CD4-positive, alpha-beta T cell treated with Interleukin-6 for 4 hours (primary cell): ENCODE measurements at places on chromosomes 3 and 15.

GRCh38 chr15:92947071-92947730 is 47.1 kb downstream of the CHD2 start:
- no peak for DNase-seq

DNA sequence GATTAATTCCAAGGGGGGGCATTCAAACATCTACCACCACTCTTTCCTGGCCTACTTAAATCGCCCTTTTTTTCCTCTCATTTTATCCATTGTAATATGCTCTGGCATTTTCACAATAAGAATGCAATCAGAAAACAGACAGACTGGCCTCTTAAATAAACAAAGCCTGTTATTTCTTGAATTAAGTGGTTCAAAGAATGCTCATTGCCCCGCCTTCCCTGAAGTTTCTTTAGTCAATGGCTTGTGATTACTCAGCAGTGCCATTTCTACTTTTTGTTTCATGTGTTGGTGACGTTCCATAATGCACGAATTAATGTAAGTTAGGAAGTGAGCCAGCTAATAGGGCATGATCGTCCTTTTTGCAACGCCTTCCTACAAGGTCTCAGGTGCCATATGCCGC is 68.0 kb downstream of the FBN1 start:
- no peak for DNase-seq

DNA sequence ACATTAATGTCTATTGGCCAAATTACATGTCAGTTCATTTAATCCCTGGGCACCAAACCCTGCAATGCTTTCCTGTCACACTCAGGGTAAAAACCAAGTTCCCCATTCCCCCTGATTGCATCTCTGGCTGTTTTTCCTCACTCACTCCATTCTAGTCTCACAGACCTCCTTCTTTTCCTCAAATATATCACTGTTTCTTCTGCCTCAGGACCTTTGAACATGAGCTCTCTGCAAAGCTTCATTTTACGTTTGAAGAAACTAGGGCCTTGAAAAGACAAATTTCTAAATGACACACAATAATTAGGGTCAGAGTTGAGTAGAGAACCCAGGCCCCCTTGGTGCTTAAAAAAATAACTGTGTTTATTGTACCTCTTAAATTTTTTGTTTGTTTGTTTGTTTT is 230.6 kb downstream of the THRB start:
- DNase-seq = no peak

DNA sequence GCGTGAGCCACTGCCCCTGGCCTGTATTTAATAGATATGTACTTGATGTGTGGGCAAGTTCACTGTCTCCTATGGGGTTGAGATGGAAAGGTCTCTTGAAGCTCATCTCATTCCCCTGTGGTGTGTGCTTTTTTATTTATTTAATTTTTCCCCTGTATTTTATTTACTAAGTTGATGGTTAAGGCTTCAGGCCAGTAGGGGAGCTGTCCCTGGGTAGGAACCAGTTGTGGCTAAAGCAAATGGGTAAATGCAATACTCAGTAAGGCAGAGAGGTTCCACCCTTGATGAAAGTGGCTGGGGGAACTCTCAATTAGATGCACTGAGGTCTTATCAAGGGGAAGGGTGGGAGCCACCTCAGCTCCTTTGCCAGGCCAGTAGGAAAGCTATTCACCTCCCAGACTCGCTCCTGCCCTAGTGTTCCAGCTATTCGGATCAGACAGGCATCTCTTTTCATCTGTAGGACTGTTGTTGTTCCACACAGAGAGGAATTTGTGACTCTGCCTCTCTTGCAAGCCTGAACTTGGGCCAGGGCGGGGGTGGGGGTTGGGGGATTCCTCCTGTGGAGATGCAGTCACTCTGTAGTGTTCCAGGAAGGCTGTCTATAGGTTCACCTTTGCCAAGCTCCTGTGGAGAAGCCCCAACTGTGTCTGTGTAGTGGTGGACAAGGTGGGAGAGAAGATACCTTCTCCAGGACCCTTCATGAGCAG is 26.1 kb downstream of the PCCB start:
- DNase-seq = no peak

- DNase-seq = no peak
Measured at GRCh38 chr3:48137425-48137999, 50.7 kb downstream of the CDC25A start.

DNA sequence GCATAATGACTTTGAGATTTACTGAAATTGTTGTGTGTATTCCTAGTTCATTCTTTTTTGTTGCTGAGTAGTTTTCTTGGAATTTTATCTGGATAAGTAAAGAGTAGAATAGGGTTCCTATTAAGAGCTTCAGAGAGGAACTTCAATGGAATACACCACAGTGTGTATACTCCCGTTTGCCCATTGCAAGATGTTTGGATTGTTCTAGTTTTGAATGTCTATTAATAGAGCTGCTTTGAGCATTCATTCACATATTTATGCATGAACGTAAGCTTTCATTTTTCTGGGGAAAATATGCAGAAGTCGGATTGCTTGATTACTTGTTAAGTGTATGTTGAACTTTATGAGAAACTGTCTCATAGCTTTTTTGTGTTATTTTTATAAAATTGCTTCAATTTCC is 580.5 kb downstream of the OTOL1 start:
- no peak for DNase-seq

GRCh38 chr15:80957556-80957955 is 32.1 kb downstream of the MESD start:
- no peak for DNase-seq

DNA sequence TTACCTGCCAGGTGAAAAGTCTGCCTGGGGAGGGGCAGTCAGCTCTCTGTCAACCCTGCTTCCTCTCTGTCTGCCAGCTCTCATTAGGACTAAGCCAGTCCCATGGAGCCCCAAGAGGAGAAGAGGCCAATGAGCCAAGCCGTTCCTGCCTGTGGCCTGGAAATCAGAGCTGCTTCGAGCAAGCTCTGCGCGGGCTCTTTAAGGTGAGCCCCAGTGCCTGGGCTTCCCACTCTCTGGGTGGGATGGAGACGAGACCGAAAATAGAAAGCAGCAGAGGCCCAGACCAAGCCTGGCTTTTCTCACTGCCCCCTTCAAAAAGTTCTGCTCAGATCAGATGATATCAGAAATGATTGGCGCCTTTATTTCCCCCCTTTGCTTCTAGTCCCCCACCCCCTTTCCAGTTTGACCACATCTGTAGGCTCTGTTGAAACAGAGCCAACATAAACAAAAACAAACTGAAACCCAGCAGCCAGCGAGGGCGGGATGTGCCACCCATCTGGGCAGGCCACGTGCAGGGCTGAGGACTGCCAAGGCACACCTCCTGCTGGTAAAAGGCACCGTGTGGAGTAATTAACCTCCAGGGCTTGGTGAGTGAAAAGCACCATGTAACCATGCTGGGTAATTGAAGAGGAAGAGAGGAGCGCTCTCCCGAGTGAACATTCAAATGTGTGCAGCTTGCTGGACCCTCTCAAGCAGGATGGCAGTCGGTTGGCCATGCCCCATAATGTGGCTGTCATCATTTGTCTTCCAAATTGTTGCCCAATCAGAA is 471.0 kb upstream of the PROK2 start:
- DNase-seq = peak; percentile 55

DNA sequence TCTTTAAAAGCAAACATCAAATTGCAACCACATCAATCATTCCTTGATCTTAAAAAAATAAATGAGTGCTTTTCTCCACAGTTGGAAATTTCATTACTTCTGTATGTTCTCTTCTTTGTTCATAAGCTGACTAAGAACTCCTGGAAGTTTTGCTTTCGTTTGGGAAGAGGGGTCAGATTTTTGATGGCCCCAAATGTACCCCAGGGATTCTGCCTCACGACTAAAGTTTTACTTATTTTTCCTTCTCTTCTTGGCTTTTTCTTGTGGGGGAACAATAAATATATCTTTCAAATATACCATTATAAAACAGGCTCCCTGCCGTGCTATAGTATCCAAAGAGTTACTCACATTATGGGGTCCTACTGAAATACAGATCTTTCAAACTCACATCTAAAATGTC is 215.0 kb upstream of the CDIN1 start:
- DNase-seq = no peak

GRCh38 chr3:161744366-161744765 is 247.8 kb downstream of the OTOL1 start:
- DNase-seq = no peak

DNA sequence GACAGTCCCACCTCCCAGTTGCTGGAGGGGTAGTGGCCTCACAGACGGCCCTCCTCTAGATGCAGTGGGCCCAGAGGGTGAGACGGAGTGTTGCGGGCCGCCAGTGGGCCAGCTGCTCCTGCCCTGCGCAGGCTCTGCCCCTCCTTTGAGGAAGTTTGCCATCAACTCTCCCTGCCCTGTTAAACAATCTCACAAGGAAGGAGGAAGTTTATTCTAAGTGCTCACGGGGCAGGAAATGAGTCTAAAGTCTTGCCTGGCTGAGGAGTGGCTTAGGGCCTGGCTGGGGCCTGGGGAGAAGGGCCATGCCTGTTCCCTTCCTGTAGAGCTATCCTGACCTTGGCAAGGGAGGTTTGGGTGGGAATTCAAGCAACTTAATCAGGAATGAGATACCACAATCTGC is at the start of gene FAM3D:
Gene FAM3D, minus strand, starts transcription at position 92 of the 400 bp plus-strand sequence. CDS start 11,211 bp downstream, outside the sequence.
- no peak for DNase-seq

GRCh38 chr15:65423150-65423975 is 616 bp upstream of the IGDCC4 start:
- no peak for DNase-seq

- no peak for DNase-seq
Measured at GRCh38 chr3:16307832-16308531, 43.0 kb downstream of the OXNAD1 start.

- no peak for DNase-seq
Measured at GRCh38 chr15:20358779-20359414, 182.7 kb downstream of the GOLGA6L6 start.

DNA sequence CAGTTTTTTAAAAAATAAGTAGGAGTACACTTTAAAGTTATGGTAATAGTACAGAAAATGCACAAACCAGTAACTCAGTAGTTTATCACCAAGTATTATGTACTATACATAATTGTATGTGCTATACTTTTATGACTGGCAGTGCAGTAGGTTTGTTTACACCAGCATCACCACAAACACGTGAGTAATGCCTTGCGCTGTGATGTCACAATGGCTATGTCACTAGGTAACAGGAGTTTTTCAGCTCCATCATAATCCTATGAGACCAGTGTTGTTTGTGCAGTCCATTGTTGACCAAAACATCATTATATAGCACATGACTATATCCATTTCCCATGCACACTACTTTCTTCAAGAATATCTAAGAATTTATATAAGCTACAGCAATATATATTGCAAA is 68.4 kb upstream of the TSPAN3 start:
- DNase-seq = no peak

GRCh38 chr15:29471757-29472156 is 202.1 kb upstream of the NSMCE3 start:
- DNase-seq = no peak

DNA sequence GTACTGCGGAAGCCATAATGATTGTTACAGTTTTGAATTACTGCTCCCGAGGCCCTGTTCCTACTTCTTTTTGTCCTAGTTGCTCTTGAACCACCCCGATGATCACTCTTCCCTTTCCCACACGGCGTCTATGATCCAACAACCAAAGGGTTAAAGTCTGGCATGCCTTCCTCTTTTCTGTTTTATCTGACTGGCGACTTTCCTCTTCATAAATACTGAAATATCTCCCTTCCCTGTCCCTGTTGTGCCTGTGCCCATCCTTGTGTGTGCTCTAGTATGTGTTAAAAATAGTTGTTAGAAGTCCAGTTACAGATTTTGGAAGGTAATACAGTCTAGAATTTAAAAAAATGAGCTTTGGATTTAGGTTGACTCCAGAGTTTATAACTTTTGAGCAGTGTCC is 83.6 kb downstream of the AKAP13 start:
- DNase-seq = no peak

GRCh38 chr15:71248386-71248785 is 133.1 kb downstream of the THSD4 start:
- no peak for DNase-seq

- no peak for DNase-seq
Measured at GRCh38 chr15:39543651-39544050, 37.2 kb upstream of the THBS1 start.

DNA sequence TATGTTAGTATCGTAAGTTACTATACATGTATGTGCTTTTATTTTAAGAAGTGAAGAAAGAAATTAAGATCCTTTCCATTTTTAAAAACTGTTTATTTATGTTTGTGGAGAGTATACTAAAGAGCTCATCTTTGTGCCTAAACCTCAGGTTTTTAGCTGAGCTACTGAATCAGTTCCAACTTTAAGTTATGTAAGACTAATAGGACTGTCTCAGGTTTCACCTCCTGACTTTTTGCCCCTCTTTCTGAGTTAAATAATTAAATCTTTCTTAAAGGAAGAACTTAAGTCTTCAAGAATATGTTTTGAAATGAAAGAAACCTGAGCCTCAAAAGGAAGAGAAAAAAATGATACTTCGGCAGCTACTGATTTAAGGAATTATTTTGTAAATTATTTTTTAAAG is 2.6 kb downstream of the SLMAP start:
- no peak for DNase-seq

DNA sequence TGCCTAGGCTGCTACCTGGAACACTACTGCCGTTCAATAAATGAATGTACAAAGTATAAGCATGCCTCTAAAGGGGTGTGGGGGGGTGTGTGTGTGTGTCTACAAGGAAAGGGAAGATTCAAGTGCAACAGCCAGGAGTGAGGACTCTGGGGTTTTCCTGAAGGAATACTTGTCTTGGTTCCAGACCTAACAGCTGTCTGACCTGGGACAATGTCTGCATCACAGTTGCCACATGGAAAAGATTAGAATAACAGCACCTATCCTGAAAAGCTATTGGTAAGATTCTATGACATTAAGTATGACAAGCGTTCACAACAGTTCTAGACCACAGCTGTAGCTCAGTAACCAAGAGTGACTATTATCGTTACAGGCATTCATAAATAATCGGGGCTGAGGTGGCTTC is 345.2 kb downstream of the FOXP1 start:
- DNase-seq = no peak

DNA sequence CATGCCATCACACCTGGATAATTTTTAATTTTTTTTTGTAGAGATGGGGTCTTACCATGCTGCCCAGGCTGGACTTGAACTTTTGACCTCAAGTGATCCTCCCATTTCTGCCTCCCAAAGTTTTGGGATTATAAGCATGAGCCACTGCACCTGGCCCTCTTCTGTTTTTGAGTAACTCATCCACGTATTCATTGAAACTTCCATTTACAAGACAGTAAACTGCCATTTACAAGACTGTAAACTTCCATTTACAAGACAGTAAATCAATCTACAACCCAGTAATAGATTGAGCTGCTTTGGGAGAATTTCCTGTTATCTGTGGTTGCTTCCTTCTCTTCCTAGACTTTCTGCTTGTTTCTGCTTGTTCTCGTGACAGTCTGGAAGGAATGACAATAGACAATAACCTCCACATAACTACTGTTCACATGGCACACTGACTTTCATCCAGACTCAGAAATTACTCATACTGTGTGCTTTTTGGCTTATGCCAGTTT is 114.7 kb upstream of the CCNL1 start:
- DNase-seq = no peak

- DNase-seq = no peak
Measured at GRCh38 chr3:123476967-123477750, 28.3 kb upstream of the ADCY5 start.

DNA sequence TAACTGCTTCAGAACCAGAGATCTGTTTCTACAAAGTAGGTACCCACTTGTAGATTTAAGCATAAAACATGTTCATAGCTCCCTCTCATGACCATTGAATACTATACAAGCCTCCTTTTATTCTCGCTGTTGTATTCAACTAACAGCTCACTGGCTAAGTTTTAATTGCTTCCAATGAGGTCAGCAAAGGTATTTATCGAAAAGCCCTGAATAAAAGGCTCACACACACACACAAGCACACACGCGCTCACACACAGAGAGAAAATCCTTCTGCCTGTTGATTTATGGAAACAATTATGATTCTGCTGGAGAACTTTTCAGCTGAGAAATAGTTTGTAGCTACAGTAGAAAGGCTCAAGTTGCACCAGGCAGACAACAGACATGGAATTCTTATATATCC is at the start of gene FGF7:
Gene FGF7, plus strand, starts transcription at position 222 of the 400 bp plus-strand sequence. CDS start 1,056 bp downstream, outside the sequence.
- DNase-seq = no peak
